AG08396 (cell line): ENCODE measurements at places on chromosomes 6 and 20.

DNA sequence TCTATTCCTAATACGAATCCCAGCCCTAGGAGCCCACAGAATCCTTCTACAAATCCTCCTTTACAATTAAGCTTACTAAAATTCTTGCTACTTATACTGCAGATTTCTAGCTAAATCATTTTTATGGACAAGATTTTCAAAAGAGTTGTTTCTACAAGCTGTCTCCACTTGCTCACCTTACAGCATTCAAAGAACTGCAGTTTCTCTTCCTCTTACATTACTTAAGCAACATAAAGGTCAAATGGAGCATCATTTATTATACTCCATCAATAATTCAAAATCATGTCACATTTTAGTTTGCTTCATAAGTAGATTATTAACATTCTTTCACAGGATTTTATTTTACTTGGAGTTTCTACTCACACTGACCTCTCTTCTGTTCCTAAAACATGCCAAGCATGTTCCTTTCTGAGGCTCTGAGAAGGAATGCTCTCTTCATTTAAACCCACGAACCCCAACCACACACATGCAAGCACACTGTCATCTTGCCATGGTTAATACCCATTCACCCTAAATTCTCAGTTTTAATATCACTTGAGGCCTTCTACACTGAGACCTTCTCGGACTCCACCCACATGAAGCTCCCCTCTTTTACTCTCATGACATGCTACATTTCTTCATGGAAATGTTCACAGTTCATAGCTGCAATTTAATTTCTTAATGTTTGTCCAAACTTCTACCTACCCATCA lies 388.2 kb downstream of the TBC1D32 start:
- no peak for DNase-seq

- DNase-seq: no peak
Measured at GRCh38 chr6:157665180-157665579, 157.9 kb upstream of the SNX9 start.

- DNase-seq: no peak
Measured at GRCh38 chr6:33869826-33870423, 66.1 kb upstream of the MLN start.

DNA sequence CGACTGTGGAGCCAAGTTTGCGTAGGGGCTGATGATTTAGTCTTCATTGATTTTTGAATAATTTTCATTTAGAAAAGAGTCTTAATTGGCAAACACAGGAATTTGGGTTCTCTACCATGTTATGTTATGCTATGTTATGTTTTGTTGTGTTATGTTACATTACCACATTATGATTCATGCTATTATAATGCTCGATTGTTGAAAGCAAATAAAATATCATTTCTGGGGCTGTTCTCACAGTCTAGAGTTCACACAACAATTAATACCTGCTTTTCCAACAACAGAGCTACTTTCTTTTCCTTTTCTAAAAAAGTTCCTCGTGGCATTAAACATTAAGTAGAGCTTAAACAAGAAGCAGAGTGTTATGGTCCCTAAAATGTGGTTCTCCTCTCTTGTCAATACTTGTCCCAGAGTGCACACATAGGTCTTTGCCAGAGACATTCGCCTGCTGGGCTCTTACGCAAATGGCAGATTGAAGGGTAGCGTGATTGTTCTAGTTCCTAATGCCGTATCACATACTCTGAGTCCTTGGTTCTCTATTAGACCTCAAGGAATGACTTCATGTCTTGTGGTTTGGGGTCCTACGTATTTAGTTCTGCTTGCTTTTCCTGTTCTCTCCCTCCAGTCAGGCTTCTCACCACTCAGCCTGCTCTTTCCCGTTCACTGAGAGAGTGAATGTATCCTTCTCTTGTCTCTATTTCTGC lies 370.3 kb downstream of the CD109 start:
- DNase-seq: no peak

GRCh38 chr6:155090166-155090565 lies 95.1 kb downstream of the TIAM2 start:
- no peak for DNase-seq

GRCh38 chr20:44540834-44541233 lies 19.0 kb upstream of the SERINC3 start:
- peak; percentile 53 for DNase-seq

GRCh38 chr20:8305449-8305978 lies 173.4 kb downstream of the PLCB1 start:
- peak; percentile 17 for DNase-seq

DNA sequence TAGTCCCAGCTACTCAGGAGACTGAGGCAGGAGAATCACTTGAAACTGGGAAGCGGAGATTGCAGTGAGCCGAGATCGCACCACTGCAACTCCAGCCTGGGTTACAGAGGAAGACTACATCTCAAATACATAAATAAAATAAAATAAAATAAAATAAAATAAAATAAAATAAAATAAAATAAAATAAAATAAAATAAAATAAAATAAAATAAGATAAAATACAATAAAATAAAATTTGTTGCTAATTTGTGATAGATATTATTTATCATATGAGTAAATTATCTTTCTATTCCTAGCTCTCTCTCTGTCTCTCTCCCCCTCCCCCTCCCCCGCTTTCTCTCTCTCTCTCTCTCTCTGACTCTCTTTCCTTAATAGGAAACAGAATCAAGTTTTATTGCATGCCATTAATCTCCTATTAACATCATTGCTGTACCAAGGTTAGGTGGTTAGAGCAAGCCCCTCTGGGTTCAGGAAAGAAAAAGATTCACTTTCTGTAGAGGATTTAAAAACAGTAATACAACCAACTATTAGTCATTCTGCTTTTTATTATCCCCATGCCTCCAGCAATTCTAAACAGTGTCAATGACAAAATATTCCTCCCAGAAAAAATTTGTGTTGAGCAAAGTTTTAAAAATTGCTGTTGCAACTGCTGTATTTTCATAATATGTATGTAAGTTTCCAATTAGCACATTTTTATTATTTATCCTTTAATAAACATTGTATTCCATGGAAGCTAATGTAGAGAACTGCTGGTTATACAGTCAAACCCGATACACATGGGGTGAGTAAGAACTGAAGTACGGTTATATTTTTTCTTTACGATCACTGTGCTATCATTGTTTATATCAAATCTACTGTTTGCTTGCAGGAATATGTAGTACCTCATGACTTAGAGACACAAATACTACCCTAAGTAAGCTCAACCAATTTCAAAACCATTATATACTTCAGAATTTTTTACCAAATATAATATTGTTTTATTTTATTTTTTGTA lies 22.1 kb downstream of the BMP5 start:
- DNase-seq: no peak

DNA sequence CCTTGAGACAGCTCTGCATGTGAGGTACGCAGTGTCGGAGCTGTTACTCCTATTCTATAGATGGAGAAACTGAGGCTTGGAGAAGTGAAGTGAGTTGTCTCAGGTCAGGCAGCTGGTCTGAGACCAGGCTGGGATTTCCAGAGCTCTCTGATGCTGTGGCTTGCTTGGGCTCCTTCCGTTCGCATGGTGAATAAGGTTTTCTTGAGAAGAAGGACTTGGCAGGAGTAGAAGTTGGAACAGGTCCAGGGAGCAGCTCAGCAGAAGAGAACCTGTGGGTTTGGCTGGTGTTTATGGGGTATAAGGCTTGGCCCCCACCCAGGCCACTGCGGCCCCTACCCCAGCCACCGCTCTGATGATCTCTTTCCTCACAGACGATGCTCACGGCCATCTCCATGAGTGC lies 7.4 kb downstream of the SLC12A5 start:
- no peak for DNase-seq

- peak; percentile 42 for DNase-seq
Measured at GRCh38 chr6:7758456-7758855, 32.6 kb downstream of the BMP6 start.

- no peak for DNase-seq
Measured at GRCh38 chr6:121856296-121856695, 420.9 kb downstream of the GJA1 start.

DNA sequence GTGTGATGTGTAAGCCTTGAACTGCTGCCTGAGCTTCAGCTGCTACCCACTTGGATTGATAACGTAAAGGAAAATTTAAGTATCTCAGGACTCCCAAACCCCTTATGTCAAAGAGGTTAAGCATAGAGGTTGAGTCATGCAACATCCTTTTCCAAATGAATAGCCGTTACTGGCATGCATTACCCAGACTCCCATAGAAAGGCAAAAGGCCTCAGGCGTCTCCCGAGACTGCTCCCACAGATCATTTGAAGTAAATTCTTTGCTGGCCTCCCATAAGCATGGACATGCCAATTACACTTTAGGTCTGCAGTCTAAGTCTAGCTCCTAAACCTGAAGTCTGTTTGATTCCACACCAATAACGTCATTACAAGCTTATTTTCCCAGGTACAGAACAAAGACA lies 14.7 kb downstream of the IPCEF1 start:
- DNase-seq: no peak
